Hematopoietic multipotent progenitor cell treated with erythropoietin and hydrocortisone succinate and interleukin-3 and kit ligand, for 4 days (in vitro differentiated cells): ENCODE measurements at places on chromosomes 7 and 10.
A peak's percentile ranks its signal among the peaks of the same experiment; 100 is the strongest.

- no peak for DNase-seq
Observed at GRCh38 chr10:128686630-128687278, 560.5 kb upstream of the MKI67 start.

- peak; percentile 67 for DNase-seq
Observed at GRCh38 chr7:87370660-87371180, 25.3 kb downstream of the CROT start.

DNA sequence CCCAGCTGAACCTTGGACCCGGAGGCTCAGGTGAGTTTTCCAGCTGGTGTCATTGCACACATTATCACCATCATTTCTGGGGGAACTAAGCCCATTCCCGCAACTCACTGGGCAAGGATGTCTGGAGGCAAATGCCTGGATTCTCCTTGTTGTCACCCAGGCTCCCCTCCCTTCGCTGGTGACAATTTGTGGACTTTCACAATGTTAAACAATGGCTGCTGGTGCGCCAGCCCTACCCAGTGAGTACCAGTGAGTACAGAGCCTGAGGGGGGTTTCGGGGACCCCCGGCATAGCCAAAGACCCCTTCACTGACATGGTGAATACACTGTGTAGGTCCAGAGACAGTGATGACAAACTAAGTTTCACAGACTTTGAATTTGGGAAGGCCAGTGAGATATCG is 189.2 kb downstream of the ADARB2 start:
- no peak for DNase-seq

DNA sequence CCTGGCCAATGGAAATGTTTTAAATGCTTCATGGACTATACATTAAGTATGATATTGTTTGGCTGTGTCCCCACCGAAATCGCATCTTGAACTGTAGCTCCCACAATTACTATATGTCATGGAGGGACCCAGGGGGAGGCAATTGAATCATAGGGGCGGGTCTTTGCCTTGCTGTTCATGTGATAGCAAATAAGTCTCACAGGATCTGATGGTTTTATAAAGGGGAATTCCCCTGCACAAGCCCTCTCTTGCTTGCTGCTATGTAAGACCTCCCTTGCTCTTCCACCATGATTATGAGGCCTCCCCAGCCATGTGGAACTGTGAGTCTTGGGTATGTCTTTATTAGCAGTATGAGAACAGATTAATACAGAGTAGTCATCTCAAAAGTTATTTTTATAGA is 32.4 kb upstream of the GRB10 start:
- DNase-seq = no peak

DNA sequence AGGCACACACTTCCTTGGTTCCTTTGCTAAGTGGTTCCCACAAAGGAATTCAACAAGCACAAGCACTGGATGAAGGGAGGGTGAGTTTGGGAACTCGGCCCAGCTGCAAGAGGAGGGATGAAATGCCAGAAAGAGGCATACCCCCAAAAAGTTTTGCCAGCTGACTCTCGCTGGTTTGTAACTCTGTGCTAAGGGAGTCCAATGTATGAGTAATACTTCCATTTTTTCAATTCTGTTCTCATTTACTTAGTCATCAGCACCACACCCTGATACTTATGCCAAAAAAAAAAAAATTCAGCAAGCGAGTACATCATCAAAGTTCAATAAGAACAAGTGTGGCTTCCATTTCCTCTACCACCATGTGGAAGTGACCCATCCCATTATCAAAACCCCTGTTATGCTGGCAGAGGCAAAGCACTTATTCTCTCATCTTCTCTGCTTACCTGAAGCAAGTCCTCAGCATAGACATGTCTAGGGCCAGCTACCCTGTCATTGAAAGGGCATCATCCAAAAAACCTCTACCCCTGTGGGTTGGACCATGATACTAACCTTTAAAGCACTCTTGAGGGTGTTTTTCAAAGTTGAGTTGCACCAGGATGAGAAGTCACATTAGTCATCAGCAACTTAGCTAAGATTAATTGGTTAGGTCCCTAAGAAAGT is 6.9 kb upstream of the HYCC1 start:
- no peak for DNase-seq

GRCh38 chr7:50287129-50287528 is 17.4 kb upstream of the IKZF1 start:
- no peak for DNase-seq

- peak; percentile 24 for DNase-seq
Observed at GRCh38 chr7:128777156-128778123, 1.8 kb upstream of the OPN1SW start.

- DNase-seq = peak; percentile 1
Observed at GRCh38 chr7:110595694-110596093, 495.2 kb upstream of the LRRN3 start.

DNA sequence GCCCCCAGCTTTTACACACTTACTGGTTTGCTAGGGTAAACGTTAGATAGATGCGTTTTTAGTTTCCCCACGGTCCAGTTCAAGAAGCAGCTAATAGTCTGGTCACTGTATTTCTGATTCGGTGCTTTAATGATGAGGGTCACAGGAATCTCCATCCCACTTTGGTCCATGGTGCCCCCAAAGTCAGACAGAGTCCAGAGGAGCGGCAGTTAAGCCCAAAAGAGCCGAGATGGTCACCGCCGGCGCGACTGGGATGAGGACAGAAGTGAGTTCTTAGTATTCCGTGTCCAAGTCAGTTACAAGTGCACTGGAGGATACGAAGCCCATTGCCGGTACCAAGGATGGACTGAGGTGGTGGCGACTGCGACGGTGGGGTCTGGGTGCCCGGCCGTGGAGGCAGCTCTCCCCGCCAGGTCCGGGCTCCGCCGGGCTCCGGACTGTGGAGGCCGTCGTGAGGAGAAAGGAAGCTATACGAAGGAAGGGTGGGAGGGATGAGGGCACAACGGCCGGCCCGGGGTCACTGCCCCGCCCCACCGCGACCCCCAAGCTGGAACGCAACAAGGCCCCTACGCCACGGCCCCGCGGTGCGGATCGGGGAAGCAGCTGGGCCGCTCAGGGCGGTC is 663 bp downstream of the HERPUD2 start:
- peak; percentile 41 for DNase-seq

DNA sequence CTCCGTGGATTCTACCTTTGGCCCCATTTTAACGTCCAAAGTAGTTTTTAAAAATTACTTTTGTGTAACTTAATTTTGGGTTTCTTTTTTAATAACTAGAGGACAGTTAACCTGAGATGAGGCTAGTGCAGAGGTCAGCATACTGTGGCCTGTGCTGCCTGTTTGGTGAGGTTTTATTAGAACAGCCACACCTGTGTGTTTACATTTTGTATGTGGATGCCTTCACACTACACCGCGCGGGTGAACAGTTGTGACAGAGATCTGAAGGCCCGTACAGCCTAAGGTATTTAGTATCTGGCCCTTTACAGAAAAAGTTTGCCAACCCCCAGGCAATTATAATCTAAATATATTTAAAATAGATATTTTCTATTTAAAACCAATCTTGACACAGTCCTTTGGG is 46.9 kb downstream of the STK17A start:
- no peak for DNase-seq

GRCh38 chr10:98628206-98628605 is 181.5 kb upstream of the HPS1 start:
- no peak for DNase-seq

DNA sequence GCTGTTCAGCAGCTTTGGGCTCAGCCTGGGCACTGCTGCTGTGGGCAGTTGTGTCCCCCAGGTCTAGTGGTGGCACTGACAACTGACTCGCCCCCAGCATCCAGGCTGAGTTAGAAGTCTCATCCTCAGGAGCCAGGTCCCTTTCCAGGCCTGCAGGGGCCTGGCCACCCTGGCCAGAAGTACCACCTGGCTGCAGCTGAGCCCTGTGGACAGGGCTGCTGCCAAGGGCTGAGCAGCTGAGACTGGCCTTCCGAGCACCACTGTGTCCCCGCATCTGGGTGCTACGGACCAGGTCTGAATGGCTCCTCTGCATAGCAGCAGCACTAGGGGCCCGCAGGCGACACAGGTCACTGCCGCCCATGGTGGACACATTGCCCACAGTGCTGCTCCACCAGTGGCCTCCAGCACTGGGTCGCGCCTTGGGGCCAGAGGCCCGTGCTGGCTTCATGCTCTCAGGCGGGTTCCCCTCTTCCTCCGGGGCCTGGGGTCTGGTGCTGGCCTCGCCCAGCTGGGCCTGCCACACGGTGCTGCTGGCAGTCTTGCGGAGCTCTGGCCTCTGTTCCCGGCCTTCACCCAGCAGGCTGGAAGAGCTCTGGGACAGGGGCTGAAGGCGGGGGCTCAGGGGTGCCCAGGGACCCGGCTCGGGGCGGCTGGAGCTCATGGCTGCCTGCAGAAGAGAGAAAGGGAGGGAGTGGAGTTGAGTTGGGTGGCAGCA is 6.2 kb downstream of the GPRIN2 start:
- DNase-seq = no peak

DNA sequence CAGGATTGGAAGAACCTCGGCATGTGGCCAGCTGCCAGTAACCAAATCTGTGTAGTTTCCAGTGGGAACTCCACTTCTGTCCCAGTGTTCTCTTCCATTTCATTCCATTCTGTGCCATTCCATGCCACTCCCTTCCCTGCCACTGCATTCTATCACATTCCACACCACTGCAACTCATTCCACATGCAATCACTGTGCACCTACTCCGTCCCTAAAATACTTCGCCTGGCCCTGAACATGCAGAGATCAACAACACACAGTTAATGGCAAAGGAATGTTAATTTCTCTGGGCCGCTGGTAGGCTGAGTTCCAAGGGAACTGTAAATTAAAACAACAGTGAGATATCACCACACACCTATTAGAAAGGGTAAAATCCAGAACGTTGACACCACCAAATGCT is 64.8 kb downstream of the AKR1B1 start:
- DNase-seq = no peak

- DNase-seq = no peak
Observed at GRCh38 chr7:115881476-115881875, 149.1 kb downstream of the TFEC start.

DNA sequence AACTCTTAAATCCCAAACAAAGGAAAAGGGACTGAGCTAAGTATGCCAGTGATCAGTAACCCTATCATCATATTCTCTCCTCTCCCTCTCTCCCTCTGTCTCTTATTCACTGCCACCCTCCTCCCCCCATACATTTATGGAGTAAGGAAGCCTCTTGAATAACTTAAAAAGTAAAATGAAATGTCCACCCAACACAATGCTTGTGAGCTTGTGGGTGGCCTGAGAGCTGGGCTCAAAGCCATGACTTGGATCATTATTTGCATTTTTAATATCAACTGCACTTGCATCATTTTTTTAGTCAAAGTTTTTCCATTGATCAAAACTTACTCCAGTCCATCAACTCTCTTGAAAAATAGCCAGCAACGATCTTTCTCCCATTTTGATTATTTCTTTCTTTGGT is 46.8 kb downstream of the FAM107B start:
- DNase-seq = no peak

DNA sequence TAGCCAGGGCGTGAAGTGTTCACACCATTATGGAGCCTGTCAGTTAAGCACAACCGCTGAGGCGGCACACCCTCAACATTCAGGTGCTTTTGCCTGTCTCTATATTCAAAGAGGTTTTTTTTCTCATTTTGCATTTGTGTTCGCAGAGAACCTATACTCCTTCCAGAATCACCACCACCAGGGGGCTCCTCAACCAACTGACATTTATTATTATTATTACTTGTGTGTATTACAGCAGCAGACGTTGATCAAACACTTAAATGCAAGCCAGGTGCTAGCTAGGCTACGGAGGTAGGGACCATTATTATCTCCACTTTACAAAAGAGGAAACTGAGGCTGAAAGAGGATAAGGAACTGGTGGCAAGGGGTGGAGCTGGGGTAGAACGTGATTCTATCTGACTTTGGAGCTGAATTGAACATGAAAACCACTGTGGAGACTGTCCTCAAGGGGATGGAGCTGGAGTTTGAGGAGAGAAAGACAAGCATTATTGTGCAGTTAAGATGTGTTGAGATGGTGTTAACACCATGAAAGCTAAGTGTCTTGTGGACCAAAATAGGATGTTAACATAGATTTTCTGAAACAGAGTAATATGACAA is 133.8 kb upstream of the PLXNA4 start:
- peak; percentile 38 for DNase-seq

DNA sequence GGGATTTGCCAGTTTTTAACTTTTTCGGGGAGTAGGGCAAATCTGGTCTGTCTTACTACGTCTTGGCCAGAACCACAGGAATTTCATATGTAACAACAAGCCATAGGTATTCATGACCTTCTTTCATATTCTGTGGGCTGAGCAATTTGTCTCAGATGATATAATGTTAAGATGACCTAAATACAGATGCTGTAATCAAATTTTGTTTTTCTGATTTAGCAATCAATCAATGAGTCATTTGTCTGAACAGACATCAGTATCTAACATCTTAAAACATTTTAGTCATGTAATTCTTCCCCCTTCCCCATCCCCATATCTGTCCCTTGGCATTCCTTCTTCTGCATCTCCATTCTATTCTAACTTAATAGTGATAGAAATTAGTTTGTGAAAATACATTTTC is 24.8 kb upstream of the NME8 start:
- no peak for DNase-seq

DNA sequence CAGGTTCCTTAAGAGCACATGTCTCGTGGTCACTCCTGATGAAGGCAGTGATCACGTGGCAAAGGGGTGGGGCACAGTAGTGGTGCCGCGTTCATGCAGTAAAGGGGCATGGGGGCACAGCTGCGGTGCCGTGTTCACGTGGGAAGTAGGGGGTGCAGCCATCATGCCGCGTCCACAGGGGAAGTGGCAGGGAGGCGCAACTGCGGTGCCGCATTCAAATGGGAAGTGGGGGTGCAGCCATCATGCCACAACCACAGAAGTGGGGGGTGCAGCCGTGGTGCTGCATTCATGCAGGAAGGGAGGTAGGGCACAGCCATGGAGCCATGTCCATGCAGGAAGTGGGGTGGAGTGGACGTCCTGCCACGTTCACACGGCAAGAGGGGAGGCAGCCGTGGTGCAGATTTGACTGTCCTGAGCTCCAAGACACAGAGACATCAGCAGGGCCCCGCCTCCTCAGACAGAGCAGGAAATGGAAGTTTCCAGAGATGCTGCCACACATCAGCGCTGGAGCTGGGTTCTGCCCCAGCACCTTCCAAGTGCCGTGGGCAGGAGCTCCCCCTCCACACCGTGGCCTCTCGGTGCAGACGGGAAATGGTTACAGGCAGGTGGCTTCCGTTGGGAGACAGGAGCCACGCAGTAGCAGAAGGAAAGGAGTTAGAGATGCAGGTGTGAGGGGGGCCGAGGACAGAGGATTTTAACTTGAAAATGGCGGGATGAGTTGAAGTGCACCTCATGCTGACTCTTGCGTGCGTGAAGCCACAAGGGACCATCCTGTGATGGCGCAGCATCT is 95.0 kb upstream of the DDC start:
- DNase-seq = peak; percentile 73

DNA sequence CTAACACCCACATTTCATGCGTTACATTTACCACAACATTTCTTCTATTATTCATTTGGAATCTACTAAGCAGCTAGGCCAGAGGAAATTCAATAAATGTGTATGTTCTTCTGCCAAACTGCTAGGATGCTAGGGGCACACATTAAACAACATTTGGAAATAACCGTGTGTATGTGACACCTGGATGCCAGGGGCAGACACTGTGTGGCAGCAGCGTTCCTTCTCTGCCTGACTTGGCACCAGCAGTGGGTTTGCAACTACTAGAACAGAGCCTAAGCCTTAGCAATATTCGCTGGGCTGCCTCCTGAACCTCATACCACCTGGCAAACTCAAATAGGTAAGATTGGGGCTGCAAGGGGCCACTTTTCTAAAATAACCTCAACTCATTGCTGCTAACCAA is 182.1 kb downstream of the CHCHD3 start:
- DNase-seq = peak; percentile 11

- DNase-seq = peak; percentile 30
Observed at GRCh38 chr7:47570649-47571050, 11.3 kb downstream of the TNS3 start.

GRCh38 chr10:119305860-119306513 is 98.6 kb downstream of the GRK5 start:
- peak; percentile 94 for DNase-seq

- peak; percentile 81 for DNase-seq
Observed at GRCh38 chr10:88879534-88880281, at the start of gene STAMBPL1. TSS of gene STAMBPL1 (plus strand) at chr10:88880245. CDS start at chr10:88901709, 21,464 bp downstream.
